H4 (cell line): ENCODE measurements at places on chromosomes 3 and 15. TPM values are rescaled to one million over a fixed set of nuclear protein-coding genes. Genes with fewer than 3 reads are reported as not detected.

Gene SLC51B
- not detected in 2 replicates for total RNA-seq

Gene UCN2
- total RNA-seq = 0.29 and 0.56 TPM in 2 replicates

Gene LRRN1
- total RNA-seq = 1.6 and 1.9 TPM in 2 replicates

Gene SOX14
- not detected in 2 replicates for total RNA-seq

Gene ZNF35
- 11.0 and 14.1 TPM in 2 replicates for total RNA-seq

Gene MAPKBP1
- total RNA-seq = 4.1 and 4.4 TPM in 2 replicates

Gene SYNPR
- not detected in 2 replicates for total RNA-seq

Gene HES1
- total RNA-seq = 19.3 and 22.5 TPM in 2 replicates

Gene PEX5L
- total RNA-seq = 0.99 and 1.3 TPM in 2 replicates

Gene ALS2CL
- 0.25 and 0.39 TPM in 2 replicates for total RNA-seq

Gene GOLGA8M
- 0.95 TPM in 1 of 2 replicates, not detected in the other for total RNA-seq

Gene LNP1
- total RNA-seq = 4.7 and 7.0 TPM in 2 replicates

Gene CD200
- not detected in 2 replicates for total RNA-seq

Gene VGLL3
- total RNA-seq = 2.9 and 3.1 TPM in 2 replicates

Gene CASR
- not detected in 2 replicates for total RNA-seq

Gene TMEM40
- total RNA-seq = 0.10 TPM in 1 of 2 replicates, not detected in the other

Gene PARP3
- 7.7 and 7.9 TPM in 2 replicates for total RNA-seq

Gene MYD88
- 3.8 and 15.2 TPM in 2 replicates for total RNA-seq

Gene DNAH1
- 0.60 TPM in 2 replicates for total RNA-seq

Gene KCNMB3
- total RNA-seq = 0.02 and 0.62 TPM in 2 replicates

Gene GHSR
- not detected in 2 replicates for total RNA-seq

Gene TEX55
- not detected in 2 replicates for total RNA-seq

Gene LRRC3B
- not detected in 2 replicates for total RNA-seq

Gene PAQR5
- total RNA-seq = 2.3 and 5.7 TPM in 2 replicates

Gene IREB2
- total RNA-seq = 13.6 and 16.6 TPM in 2 replicates

Gene TMEM207
- total RNA-seq = not detected in 2 replicates

Gene MORC1
- total RNA-seq = 0.04 and 0.10 TPM in 2 replicates

Gene TMEM45A
- 22.1 and 31.6 TPM in 2 replicates for total RNA-seq

Gene ANKDD1A
- total RNA-seq = 0.25 and 1.1 TPM in 2 replicates

Gene TCTA
- total RNA-seq = 23.8 and 27.6 TPM in 2 replicates

Gene AMIGO3
- not detected in 2 replicates for total RNA-seq

Gene CORO2B
- 0.33 and 0.64 TPM in 2 replicates for total RNA-seq

Gene NUSAP1
- total RNA-seq = 155 and 195 TPM in 2 replicates

Gene STX19
- not detected in 2 replicates for total RNA-seq

Gene BUB1B
- 55.5 and 56.2 TPM in 2 replicates for total RNA-seq

Gene WDR93
- 0.35 TPM in 1 of 2 replicates, not detected in the other for total RNA-seq
